ENCODE measurements at places on chromosomes 1 and 21.

DNA sequence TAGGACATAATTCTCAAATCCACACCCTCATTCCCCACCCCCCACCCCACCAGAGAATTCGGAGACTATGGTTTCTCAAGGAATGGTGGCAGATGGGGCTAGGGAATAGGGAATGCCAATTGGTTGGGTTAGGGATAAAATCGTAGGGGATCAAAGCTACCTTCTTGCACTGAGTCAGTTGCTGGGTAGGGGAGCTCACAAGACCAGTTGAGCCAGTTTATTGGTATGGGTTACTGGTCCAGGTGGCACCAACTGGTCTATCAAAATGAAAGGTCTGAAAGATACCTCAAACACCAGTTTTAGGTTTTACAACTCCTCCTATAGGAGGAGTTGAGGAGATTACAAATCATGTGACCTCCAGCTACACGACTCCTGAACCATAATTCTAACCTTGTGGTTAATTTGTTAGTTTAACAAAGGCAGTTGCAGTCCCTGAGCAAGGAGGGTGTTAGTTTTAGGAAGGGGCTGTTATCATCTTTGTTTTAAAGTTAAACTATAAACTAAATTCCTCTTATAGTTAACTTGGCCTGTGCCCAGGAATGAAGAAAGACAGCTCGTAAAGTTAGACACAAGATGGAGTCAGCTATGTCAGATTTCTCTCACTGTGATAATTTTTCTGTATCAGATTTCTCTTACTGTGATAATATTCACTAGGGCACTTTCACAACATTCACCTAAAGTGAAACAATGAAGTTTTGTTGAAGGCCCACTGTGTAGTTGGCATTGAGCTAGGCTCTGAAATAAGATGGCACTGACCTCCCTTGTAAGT lies 2.5 kb downstream of the SHISAL2A start:
- no peak for DNase-seq

DNA sequence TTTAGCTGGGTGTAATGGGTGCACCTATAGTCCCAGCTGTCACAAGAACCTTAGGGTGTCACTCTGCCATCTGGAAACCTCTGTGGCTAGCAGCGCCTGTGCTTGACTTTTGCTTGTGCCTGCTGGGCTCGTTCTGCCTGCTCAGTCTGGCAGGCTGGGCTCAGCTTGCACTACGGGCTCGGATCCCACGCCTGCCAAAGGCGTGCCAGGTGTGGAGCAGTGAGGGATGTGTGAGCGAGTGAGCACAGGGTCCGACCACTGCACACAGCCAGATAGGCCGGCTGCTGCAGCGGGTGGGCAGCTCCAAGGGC lies 2.8 kb upstream of the LSM10 start:
- no peak for DNase-seq

- DNase-seq: no peak
Measured at GRCh38 chr1:39048745-39049370, 22.7 kb downstream of the NDUFS5 start.

GRCh38 chr1:206714331-206715058 lies 29.8 kb downstream of the MAPKAPK2 start:
- no peak for DNase-seq

DNA sequence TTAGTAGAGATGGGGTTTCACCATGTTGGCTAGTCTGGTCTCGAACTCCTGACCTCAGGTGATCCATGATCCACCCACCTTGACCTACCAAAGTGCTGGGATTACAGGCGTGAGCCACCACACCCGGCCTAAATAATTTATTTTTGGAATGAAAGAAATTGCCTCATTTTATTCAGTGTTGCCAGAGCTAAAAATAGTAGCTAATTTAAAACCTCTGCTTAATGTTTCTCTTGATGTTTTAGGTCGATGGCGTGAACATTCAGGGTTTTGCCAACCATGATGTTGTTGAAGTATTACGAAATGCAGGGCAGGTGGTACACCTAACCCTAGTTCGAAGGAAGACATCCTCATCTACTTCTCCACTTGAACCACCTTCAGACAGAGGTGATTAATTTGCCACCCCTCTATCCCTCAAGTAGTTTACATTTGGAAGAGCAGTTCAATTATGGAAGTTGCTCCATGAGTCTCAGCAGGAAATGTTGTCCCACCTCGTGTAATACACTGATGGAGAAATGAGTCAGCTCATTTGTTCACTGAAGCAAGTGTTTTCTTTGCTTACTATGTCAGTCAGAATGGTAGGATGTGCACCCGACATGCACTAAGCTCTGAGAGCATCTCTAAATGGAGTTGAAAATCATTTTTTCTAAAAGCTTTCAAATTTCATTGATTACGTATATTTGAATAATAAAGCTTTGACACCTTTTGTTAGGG lies 54.9 kb downstream of the PATJ start:
- no peak for DNase-seq

DNA sequence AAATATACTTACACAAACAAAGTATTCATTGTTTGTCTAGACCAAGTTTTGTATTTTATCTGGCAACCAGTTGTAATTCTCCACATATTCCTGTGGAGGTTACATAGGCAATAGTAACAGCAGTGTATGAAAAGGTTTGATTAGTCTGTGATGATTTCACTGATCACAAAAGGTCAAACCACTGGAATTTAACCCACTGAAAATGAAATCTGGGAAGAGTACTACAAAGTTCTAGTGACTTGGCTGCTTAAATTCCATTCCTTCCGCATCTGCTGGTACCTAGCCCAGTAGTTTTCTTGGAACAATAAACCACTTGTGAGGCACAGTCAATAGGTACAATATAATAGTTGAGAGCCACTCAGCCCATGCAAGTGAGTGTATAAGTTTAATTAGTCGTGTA lies 205.4 kb downstream of the NFIA start:
- no peak for DNase-seq

- DNase-seq: no peak
Measured at GRCh38 chr1:166193057-166193698, 26.4 kb upstream of the FAM78B start.

DNA sequence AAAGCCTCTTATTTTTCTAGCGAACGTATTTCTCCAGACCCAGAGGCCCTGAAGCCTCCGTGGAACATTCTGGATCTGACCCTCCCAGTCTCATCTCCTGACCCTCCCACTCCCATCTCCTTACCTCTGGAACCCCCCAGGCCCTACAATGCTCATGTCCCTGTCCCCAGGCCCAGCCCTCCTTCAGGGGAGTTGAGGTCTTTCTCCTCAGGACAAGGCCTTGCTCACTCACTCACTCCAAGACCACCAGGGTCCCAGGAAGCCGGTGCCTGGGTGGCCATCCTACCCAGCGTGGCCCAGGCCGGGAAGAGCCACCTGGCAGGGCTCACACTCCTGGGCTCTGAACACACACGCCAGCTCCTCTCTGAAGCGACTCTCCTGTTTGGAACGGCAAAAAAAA lies 68.7 kb downstream of the ALPL start:
- DNase-seq: no peak
